ENCODE measurements at places on chromosomes 7 and 10. TPM values are rescaled to one million over a fixed set of nuclear protein-coding genes. Genes with fewer than 3 reads are reported as not detected.

Gene SLC13A1
- total RNA-seq, result not detected

Gene GJD4
- total RNA-seq, result not detected

DNA sequence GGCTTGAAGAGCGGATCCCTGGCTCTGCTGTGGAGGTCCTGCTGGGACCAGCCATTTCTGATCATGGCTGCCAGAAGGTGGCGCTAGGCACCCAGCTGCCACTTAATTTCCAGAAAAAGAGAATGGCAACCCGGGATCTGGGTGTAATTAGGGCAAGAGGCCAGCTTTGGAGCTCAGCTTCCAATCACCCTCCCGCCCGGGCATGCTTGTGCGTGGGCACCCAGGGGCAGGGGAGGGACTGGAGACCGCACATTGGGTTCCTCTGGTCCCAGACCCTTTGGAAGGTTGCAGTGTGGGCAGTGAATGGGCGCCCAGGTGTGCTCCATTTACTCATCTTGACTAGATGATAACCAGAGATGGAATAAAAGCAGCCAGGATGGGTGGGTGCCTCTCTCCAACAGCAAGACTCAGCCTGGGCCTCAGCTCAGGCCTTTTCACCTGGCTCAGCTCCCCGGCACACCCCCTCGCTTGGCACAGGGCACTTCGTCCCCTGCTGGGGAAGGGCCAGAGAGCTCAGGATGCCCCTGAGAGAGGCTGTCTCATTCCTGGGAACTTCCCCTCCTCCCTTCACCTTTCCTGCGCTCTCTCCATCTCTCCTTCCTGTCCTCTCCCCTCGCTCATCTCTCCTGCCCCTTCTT is 14.7 kb downstream of the FAM241B start:
- no peaks in the 10 kb centered on the region for H3K27me3 ChIP-seq
- H3K4me3 ChIP-seq, result no peak overlapping the region
- H3K27ac ChIP-seq, result no peak overlapping the region
- no peaks in the 10 kb centered on the region for H3K4me1 ChIP-seq

DNA sequence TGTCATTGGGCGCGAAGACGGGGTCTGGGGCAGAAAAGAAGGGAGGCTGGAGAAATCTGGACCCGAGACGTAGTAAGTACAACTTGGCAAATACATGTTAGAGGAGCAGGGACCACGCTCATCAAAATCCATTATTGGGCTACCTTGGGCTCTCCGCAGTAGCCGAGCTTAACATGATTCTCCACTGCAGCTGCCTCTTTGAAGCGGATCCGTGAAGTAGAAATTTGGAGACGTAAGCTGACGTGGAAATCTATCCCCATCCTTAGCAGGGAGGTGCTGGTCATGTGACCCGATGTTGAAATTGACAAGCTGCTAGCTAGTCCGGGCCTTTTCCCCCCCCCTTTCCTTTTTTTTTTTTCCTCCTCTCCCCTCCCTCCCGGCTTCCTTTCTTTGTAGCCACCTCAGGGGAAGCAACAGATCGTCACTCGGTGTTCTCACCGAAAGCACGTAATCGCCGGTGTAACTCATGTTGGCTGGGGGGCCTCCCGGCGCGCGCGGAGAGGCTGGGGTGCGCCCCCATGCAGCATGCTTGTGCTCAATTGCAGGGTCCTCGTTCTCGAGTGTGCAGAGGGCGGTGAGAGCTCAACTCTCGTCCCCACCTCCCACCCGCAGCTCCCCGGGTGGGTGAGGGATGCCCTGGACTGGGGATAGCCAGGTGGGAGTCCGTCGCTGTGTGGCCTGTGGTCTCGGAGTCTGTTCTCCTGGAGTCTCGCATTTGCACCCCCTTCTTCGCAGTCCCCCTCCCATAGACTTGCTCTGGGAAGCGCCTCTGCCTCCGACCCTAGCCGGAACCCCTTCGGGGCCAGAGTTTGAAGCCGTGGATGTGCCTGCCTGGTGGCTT is at the start of gene HOXA11:
Gene HOXA11, minus strand, starts transcription at position 220 of the 841 bp plus-strand sequence. Its CDS starts 88 bp downstream, at position 132.
- no peak for DNase-seq
- peak within 1 kb of the TSS; percentile 34 for H3K4me3 ChIP-seq
- H3K4me1 ChIP-seq, result peaks cover 54% of the 10 kb centered on the region
- H3K36me3 ChIP-seq, result no peaks in the 10 kb centered on the region
- H3K27me3 ChIP-seq, result peaks cover 82% of the 10 kb centered on the region
- H3K27ac ChIP-seq, result no peak within 1 kb of the TSS

DNA sequence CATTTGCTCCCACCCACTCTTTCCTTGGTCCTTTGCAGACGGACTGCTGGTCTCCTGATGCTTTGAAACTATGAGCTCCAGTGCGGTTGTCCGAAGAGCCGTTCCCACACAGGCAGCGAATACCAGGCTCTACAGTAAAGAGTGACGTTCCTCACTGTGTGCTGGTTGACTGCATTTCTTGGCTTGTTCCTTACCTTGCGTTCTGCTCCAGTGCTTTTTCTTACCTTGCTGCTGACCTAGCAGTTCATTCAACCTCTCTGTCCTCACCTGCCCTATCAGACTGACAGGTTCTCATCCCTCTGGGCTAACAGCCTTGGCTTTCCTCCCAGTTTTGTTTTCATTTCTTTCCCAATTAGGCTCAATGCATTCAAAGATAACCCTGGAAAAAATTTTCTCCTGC is 214.8 kb downstream of the TMEM178B start:
- H3K4me3 ChIP-seq, result no peak overlapping the region
- no peak overlapping the region for H3K27ac ChIP-seq
- no peaks in the 10 kb centered on the region for H3K36me3 ChIP-seq
- DNase-seq, result no peak
- H3K27me3 ChIP-seq, result no peaks in the 10 kb centered on the region

GRCh38 chr7:98360221-98361130 is 40.4 kb downstream of the BAIAP2L1 start:
- no peaks in the 10 kb centered on the region for H3K36me3 ChIP-seq
- no peak for DNase-seq
- H3K27ac ChIP-seq, result no peak overlapping the region
- no peaks in the 10 kb centered on the region for H3K4me1 ChIP-seq
- no peaks in the 10 kb centered on the region for H3K27me3 ChIP-seq
- H3K4me3 ChIP-seq, result no peak overlapping the region

DNA sequence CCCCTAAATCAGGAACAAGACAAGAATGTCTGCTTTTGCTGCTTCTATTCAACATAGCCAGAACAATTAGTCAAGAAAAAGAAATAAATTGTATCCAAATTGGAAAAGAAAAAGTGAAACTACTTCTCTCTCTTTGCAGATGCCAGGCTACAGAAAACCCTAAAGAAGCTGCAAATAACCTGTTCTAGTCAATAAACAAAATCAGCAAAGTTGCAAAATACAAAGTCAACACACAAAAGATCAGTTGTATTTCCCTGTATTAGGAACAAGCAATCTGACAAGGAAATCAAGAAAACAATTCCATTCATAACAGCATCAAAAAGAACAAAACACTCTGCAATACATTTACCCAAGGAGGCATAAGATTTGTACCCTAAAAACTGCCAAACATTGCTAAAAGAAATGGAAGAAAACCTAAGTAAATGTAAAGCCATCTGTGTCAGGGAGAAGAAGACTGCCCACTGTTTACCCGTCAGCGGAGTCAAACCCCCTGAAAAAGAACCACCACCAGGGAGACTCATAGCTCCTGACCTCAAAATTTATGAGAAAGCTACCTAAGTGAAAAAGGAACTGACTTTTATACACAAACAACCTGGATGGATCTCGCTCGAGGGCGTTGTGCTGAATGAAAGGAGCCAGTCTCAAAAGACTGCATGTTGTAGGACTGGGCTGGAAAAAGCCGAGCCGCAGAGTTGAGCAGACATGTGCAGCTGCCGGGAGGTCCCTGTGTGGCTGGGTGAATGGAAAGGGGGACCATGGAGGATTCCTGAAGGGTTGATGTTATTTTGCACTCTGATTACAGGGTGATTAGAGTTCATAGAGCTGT is 263.1 kb downstream of the MAD1L1 start:
- no peaks in the 10 kb centered on the region for H3K36me3 ChIP-seq
- no peaks in the 10 kb centered on the region for H3K27me3 ChIP-seq
- DNase-seq, result no peak
- no peak overlapping the region for H3K4me3 ChIP-seq
- H3K4me1 ChIP-seq, result peaks cover 7% of the 10 kb centered on the region

Data from CD8-positive, alpha-beta memory T cell (primary cell).